ENCODE measurements at places on chromosomes 12 and 14.
A peak's percentile ranks its signal among the peaks of the same experiment; 100 is the strongest.

- no peak for DNase-seq
Measured at GRCh38 chr12:6945613-6946012, 1.8 kb downstream of the C12orf57 start.

DNA sequence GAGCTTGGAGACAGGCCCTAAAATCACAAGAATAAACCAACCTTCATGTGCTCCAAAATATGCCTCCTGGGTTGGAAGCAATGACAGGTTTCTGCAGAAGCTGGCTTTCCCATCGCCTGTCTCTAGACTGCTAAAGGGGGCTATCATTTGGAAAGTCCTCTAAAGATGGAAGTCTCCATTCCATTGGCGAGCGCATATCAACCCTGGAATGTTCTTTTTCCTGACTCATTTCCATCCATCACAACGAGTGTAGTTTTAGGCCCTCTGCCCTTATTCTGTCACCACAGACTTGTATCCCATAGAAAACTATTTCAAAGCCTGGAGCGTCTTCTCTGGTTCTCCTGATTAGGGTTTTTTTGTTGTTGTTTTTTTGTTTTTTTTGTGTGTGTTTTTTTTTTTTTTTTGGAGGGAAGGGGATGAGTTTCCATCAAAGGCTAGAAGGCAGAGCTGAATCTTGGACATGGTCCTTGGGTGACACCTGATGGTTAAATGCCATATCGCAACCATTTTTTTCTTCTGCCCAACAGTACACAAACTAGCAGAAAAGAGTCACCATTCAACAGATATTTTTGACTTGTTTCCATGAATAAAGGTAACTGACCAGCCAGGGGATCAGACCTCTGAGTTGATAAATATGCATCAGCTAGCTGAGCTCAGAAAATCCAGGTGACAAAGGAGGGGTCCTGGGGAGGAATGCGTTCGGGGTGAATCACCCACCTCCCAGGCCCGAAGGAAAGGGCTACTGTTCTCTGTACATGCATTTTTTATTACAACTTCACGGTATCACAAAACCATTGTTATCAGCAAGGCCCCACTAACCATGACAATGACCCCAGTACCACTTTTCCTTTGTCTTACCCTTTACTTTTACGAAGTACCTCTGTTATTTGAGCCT is 40.5 kb downstream of the KCNA5 start:
- peak; percentile 65 for DNase-seq

GRCh38 chr14:68951035-68951797 is 27.9 kb downstream of the ACTN1 start:
- DNase-seq = no peak

GRCh38 chr14:61891170-61891569 is 128.9 kb downstream of the SNAPC1 start:
- DNase-seq = no peak

- DNase-seq = no peak
Measured at GRCh38 chr14:71555654-71556559, 376.3 kb upstream of the RGS6 start.

- DNase-seq = no peak
Measured at GRCh38 chr12:106919910-106920544, 35.7 kb upstream of the TMEM263 start.

DNA sequence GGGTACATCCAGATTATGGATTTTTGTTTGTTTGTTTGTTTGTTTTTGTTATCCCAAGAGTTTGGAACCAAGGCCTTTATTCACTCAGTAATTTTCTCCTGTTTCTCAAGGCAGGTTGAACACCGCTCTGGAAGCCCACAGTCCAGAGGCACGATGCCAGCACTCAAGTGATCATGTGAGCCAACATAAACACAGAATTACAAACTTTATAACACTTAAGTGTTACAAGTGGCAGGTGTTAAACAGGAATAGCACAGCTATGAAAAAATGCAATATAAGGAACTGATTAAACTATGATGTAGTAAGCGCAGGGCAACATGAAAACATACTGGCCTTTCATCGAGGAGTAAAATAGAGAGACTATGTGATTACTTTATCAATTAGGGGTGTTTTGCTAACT is 1885.8 kb upstream of the SEL1L start:
- no peak for DNase-seq

GRCh38 chr12:130984183-130985058 is 30.7 kb downstream of the ADGRD1 start:
- DNase-seq = no peak

DNA sequence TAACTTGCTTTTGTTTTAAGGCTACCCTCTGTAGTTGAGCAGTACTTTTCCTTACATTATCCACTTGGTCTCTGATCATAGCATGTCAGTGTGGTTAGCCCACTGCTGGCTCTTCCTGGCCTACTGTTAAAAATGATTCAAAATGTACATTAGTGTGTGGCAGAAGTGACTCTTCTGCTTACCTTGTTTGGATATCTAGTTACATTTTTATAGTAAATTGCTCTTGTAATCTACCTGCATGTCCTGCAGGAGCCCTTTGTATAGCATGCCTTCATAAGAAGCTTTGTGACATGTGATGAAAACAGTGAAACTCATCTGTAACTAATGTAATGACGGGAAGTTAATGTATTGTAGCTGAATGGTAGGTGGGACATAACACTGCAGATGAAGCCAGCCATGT is 8.1 kb downstream of the SPATS2 start:
- no peak for DNase-seq

DNA sequence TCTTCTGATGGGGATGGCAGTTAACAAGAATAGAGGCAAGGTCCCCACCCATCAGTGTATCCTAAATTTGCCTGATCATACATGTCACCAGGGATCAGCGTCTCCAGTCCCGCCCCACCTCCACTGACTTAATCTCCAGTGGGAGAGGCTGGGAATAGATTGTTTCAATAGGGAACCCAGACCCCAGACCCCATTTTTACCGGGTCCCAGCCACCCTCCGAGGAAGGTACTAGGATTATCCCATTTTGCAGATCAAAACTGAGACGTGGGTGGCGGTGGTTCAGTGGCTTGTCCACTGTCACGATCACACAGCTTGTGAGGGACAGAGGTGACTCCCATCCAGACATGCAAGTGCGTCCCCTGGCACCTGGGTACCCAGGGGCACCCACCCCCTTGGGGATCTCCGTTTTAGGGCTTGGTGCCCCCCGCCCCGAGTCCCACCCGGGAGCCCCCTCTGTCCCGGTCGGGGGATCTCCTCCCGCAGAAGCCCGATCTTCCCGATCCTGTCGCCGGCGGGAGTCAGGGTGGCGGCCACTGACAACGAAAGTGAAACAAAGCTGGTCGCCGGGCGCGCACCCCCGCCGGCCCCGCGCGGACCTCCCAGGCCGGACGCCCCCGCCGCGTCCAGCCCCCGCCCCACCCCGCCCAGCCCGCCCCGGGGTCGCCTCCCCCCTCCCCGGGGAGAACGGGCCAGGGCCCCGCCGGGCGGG is 523 bp downstream of the WSB2 start:
- DNase-seq = no peak

GRCh38 chr12:123367511-123367910 is 2.9 kb upstream of the SBNO1 start:
- DNase-seq = no peak

DNA sequence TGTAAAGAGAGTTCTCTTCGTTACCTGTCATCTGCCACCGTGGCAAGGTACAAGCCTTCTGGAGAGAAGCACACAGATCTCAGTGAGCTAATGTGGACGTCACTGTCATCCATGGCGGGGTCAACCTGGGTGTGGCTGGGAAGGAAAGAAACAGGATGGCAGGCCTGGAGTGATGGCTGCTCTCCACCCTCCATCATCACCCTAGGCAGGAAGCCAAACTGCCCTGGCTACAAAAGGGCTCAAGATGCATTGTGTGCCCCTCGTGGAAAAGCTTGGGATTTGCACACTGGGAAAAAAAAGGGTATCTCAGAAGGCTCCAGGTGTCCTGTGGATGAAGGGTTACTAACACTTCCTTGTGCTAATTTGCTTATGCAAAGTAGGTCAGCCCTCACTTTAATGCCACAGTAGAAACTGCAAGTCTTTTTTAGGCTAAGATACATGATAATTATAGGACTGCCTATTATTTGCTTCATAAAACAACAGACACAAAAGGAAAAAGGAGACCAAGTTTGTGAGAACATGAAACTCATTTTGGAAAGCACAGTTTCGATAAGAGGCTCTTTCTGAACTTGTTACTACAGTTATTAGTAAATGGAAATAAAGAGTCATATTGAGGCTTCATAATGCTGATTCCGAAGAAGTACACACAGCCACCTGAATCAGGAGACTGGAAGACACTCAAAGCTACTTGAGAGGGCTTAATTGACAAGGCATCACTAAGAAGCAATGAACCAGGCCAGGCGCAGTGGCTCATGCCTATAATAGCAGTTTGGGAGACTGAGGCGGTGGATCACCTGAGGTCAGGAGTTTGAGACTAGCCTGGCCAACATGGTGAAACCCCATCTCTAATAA is 18.9 kb downstream of the RFC5 start:
- no peak for DNase-seq

- DNase-seq = peak; percentile 8
Measured at GRCh38 chr12:82458101-82458500, 99.8 kb downstream of the METTL25 start.

DNA sequence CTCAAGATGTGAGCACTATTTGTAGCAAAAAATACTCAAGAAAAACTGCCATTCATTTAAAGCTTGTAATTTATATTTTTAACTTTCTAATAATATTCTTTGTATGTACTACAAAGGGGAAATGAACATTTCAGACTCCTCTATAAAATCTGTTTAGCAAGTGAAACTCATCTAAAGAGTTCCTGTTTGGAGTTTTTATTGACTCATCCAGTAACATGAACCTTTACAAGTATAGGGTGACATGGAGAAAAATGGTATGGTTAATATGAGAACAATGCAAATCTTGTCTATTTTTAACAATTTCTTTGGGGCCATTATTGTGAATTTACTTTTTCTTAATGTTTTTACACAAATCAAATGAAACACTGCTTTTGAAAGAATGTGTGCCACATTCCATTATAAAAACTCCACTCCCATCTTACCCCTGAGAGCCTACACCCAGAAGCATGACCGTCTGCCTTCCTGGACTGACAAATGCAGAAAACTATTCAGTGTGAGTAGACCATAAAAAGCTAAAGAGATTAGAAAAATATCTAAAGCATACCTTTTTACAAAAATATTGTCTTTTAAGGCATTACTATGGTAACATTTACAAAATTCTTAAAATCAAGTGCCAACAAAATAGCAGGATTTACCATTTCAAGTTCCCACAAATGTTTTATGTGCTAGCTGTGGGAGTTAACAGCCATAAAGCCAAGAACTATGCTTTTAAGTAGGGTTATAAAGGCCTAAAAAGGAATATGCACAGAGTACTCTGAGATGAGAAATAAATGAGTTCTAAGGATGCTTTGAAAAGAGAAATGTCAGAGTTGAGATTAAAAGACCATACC is 144.0 kb downstream of the ADAMTS20 start:
- no peak for DNase-seq

GRCh38 chr12:2177003-2177402 is 124.2 kb downstream of the CACNA1C start:
- DNase-seq = no peak

- DNase-seq = no peak
Measured at GRCh38 chr12:103249607-103250006, 246.2 kb downstream of the C12orf42 start.

DNA sequence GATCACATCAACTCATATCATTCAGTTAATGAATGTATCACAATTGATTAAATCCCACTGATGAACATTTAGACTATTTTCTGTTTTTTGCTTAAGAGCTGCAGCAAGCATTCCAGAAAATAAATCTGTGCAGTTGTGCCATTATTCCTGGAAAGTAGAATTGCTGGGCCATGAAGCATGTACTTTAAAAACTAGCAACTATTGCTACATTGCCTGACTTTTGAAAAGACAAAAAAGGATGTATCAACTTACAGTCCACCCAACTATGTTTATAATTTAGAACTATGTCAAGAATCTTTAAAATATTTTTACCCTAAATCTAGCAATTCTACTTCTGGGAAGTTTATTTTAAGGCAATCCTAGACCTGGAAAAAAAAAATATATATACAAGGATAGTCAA is 33.4 kb upstream of the ERGIC2 start:
- DNase-seq = no peak

GRCh38 chr12:20525064-20525610 is 156.8 kb downstream of the PDE3A start:
- DNase-seq = no peak

GRCh38 chr12:129371268-129371667 is 518.0 kb downstream of the GLT1D1 start:
- DNase-seq = no peak

DNA sequence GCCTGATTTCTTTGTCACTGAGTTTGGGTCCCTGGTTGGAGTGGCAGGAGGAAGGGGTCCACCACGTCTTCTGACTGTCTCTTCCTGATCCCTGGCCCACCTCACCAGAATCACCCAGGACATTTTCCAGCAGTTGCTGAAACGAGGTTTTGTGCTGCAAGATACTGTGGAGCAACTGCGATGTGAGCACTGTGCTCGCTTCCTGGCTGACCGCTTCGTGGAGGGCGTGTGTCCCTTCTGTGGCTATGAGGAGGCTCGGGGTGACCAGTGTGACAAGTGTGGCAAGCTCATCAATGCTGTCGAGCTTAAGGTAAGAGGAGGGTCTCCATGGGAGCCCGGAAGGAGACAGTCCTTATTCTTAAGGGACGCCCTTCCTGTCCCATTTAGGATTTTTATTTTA is 12.3 kb downstream of the MARS1 start:
- DNase-seq = no peak

DNA sequence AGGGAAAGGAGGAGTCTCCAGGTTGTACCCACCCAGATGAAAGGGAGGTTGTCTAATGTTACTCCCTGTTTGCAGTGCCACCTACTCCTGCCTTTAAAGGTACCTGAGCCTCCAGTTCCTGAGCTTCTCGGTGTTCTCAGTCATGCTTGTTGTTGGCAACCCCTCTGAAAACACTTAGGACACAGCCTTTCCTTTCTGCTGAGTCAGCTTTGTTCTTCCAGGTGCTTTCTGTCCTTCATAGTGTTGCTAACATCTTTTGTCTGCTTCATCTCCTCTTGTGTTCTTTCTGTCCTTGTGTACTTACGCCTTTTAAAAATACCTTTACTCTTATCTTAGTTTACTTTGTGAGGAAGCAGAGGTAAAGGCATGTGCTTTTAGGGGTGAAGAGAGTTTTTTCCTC is 97.0 kb upstream of the NEDD1 start:
- DNase-seq = no peak

- no peak for DNase-seq
Measured at GRCh38 chr12:44369998-44370397, 506.1 kb downstream of the NELL2 start.
